ENCODE measurements at places on chromosomes 11 and 22.

DNA sequence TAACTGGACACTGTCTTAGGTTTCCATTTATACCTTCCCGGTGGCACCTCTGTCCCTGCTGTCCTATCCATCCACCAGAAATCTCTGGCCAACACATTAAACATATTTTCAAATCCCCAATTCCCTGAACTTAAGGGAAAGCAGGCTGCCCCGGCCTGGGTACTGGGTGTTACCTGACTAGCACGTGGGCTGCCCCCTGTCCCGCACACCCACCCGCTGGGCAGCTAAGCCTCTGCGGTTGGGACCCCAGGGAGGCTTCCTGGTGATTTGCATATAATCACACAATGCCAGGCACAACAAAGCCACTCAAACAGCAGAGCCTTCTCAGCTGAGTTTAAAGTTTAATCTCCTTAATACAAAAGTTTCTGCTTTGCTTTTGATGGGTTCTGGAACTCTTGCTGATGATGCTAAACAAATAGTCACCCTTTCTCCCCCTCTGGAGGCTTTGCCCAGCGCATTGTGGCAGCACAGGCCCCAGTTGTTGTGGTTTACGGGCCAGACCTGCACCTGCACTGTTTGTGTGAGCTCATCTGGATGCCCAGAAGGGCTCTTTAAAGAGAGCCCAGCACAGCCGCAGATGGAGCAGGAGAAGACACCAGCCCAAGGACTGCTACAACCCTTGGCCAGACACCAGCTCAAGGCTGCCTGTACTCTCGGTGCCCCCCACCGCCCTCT, 59.9 kb upstream of the POU2AF1 start:
- DNase-seq: no peak

- no peak for DNase-seq
Measured at GRCh38 chr11:12797996-12798395, 123.8 kb downstream of the TEAD1 start.

DNA sequence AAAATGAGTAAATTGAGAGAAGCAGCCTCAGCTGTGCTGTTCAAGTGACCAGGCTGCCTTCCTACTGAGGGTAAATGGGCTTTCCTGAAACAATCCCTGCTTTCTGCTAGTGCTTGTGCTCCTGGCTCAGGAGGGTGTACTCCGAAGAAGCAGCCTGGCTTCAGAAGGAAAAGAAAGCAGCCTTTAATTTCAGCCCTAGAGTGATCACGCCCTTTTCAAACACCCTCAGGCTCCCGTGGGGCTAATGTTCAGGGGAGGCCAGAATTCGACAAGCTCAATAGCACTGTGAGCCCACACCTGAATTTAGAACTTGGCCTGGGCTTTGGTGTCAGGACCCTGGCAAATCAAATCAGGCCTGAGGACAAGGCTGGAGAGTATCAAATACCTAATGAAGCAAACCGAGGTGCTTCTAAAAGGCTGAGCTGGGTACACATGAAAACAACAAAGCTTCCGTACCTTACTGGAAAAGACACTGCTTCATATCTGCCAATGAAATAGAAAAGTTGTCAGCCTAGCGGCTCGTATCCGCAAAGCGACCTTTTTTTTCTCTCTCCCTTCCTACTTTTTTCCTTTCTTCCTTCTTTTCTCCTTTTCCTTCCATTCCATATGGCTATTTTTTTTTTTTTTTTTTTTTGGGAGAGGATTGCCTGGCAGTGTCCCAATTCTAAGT, 387.8 kb downstream of the SOX6 start:
- DNase-seq: no peak

DNA sequence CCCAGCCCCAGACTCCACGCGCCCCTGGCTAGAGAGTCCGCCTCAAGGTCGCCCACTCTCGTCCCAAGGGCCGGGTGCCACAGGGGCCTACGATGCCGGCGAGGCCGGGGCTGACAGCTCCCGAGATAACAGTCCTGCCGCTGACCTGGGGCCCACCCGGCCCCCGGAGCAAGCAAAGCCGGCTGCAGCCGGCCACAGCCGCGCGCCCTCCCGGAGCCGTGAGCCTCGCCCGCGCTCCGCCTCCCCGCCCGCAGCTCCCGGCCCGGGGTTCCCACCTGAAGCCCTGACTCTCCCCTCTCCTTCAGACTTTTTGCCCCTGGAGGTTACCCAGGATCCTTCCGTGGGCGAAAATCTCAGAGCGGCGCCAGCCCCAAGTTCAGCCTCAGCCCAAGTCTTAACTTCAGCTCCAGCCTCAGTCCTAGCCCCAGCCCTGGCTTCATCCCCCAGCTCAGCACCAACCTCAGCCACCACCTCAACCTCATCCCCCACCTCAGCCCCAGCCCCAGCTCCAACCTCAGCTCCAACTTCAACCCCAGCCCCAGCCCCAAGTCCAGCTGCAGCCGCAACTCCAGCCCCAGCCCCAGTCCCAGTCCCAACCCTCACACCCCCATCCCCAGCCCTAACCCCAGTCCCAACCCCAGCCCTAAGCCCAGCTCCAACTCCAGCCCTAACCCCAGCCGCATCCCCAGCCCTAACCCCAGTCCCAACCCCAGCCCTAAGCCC, 1.7 kb downstream of the KLHDC7B start:
- peak; percentile 42 for DNase-seq

- no peak for DNase-seq
Measured at GRCh38 chr11:72227316-72228228, 3.0 kb downstream of the INPPL1 start.

- DNase-seq: peak; percentile 90
Measured at GRCh38 chr11:64148226-64148916, 17.5 kb downstream of the MACROD1 start.

GRCh38 chr11:132640952-132641351, 891.3 kb downstream of the OPCML start:
- no peak for DNase-seq

DNA sequence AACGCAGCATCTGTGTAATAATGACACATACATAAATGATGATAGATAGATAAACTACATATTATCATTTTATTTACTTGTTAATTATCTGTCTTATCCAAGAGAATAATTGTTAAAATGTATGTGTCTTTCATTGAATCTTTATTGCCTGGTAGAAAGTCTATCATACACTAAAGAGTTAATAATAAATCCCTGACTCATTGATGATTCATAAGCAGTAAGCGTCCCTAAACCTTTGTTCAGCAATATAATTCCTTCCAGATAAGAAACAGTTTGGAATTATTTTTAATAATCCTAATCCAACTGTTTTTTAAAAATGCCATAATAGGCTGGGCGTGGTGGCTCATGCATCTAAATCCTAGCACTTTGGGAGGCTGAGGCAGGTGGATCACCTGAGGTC, 655.6 kb upstream of the CNTN5 start:
- no peak for DNase-seq

GRCh38 chr22:45426387-45426786, 12.9 kb downstream of the RIBC2 start:
- DNase-seq: no peak

GRCh38 chr11:130817330-130817944, 98.8 kb downstream of the SNX19 start:
- no peak for DNase-seq

- DNase-seq: no peak
Measured at GRCh38 chr11:117900121-117900648, 23.7 kb upstream of the FXYD6 start.

- no peak for DNase-seq
Measured at GRCh38 chr22:31637891-31638618, 24.0 kb downstream of the PISD start.

DNA sequence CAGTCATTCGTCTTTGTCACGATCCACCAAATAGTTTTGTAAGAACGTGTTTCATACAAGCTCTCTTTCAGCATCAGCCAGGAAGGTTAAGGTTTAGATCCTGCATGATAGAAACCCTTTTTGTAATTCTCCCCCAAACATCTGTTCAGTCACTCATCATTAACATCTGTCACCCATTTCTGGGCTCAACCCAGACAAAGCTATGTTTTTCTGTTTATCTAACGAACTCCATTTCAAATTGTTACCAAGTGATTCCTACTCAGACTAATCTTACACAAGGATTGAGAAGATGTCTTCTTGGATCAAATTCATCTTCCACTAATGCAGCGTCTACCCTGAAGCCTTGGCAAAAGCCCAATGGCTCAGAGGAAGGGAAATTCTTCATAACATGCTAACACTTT, 58.8 kb downstream of the FZD4 start:
- DNase-seq: no peak

- no peak for DNase-seq
Measured at GRCh38 chr22:37887584-37888378, 18.3 kb upstream of the MICALL1 start.

DNA sequence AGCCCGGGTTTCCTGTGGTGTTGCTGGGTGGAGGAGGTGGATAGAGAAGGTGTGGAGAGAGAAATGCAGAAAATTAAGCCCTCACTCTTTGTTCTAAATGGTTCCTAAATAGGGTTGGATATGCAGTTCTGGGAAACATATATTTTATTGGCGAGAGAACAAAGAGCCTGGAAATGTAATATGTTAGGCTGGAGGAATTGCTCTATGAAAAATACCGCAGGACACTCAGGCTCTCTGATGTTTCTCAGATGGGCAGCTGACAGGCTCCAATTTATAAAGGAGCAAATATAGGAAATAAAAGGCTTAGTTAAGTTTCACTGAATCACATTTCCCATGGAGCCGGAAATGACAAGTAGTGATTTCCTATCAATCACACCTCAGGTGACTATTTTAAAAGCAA, 428.0 kb downstream of the TMEM135 start:
- DNase-seq: no peak

DNA sequence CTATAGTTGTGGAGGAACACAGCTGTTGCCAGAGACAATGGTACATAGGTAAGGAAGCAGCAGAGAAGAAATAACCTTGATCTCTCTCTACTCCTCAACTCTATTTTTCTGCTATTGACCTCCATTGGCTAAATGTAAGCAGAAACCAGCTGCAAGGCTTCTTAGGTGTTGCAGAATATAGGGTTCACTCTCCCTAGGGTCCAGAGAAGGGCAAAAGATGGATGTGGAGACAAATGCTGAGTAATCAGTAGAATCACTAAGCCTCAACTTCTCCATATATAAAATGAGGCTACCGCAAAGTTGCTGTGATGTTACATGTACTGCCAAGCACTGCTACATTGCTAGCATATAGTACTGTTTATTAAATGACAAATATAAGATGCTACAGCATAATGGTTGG, 120.6 kb downstream of the PDE3B start:
- DNase-seq: no peak

DNA sequence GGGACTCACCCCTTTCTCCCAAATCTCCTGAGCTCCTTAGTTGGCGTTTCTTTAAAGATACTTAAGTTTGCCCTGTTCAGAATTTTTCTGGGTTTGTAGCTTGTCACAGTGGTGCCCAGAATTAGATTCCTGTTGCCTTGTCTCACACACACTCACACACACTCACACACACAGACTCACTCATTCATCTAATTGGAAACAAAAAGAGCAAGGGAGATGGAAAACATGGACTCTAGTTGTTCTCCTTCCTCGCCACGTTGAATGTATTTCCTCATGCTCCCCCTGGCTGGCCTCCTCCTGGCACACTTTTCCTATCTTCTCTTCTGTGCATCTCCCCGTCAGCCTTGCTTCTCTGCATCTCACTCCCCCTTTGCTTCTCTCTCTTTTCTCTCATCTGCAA, 752.3 kb downstream of the NTM start:
- DNase-seq: no peak

DNA sequence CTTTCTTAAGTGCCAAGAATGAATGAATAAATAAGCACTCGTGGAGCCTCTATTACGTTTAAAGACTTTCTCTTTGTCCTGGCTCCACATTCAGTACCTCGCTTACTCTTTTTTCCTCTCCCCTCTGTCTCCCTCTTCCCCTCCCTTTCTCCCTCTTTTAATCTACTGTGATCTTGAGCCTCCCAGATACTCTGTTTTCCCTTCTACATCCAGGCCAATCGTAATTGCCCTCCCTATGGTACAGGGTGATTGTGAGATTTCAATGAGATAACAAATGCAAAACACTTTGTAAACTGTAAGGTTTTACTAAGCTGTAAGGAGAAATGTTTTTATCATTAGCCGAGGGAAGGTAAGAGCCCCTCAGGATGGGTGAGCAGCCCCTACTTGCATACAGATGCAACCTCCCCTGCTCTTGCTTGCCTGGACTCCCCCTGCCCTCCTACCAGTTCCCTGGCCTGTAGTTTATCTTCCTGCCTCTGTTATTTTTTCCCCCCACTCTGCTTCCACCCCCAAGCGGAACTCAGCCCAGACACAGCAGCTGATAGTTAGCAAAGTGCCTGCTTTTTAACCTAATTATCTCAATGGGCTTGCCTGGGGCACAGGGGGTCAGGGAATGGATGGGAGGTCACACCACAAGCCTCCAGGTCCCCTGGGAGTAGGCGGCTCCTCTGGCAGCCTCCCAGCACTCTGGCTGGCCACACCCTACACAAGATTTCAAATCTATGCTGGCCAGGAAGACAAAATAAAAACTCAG, 76.9 kb upstream of the CADM1 start:
- peak; percentile 79 for DNase-seq

DNA sequence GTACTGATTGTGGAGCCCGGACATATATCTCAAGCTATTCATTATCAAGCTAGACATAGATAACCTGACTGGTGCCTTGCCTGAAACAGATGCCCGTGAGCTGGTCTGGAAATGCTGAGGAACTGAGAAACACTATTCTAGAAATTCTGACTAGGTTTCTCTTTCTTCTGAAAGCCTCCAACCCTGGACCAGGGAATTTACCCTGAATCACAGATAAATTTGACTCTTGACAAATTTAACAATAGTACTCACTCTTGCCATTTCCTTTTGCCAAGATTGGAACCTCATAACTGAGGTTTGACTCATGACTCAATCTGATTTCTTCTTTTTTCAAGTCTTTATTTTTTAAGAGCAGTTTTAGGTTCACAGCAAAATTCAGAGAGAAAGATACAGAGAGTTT, 189.6 kb upstream of the SYN3 start:
- no peak for DNase-seq

- peak; percentile 53 for DNase-seq
Measured at GRCh38 chr11:5476186-5476819, 12.2 kb upstream of the OR52D1 start.

Measured in SK-N-SH (cell line).